ENCODE measurements at places on chromosomes 2 and 18.

GRCh38 chr2:233813236-233814055 lies 35.3 kb downstream of the MROH2A start:
- DNase-seq = no peak

DNA sequence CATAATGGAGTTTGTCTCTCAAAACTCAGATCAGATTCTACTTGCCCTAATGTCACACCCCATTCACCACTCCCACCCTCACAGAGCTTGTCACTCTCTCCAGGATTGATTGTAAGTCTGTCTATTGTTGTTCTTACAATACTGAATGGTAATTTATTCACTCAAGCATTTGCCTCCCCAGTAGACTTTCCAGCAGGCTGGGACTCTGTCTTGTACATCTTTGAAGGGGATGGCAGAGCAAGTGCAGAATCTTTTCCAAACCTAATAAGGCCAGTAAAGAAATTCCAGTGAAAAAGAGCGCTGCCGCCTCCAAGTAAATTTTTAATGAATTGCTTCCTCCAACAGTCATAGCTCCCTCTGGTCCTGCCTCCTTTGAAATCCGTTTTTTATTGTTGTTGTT lies 56.9 kb downstream of the RBM43 start:
- no peak for DNase-seq

DNA sequence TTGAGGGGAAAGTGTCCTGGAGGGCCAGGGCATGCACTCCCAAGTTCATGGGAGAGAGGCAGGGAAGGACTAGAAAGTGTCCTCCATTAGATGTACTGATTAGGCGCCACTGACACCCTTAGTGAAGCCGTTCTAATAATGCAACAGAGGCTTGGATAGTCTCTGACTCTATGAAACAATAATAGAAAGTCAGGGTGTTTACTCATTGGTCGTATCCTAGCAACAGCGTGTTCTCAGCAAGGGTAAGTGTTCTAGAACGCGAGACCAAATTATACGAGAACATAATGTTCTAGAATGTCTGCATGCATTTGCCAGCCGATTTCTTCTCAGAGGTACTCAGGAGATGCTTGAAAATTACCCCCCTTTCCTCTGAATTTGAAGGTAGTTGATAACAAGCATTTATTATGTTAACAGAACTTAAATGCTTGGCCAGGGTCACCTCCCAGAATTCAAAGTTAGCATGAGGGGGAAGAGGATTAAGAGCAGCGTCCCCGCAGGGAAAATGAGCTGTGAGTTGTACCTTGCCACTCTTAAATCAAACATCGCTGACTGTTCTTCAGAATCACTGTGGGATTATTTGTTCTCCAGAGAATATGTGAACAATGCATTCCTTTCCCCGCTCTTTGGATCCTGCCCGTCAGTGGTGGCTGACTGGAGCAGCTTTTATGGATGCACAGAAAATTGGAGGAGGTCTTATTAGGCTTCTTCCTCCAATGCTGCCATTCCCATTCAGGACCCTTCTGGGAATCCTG lies 33.7 kb upstream of the PDIA6 start:
- no peak for DNase-seq

GRCh38 chr2:9980520-9980919 lies 29.0 kb downstream of the GRHL1 start:
- DNase-seq = no peak

GRCh38 chr2:17822445-17823117 lies 6.3 kb downstream of the MSGN1 start:
- DNase-seq = no peak

GRCh38 chr18:24246143-24246542 lies 107.3 kb downstream of the CABYR start:
- DNase-seq = no peak

DNA sequence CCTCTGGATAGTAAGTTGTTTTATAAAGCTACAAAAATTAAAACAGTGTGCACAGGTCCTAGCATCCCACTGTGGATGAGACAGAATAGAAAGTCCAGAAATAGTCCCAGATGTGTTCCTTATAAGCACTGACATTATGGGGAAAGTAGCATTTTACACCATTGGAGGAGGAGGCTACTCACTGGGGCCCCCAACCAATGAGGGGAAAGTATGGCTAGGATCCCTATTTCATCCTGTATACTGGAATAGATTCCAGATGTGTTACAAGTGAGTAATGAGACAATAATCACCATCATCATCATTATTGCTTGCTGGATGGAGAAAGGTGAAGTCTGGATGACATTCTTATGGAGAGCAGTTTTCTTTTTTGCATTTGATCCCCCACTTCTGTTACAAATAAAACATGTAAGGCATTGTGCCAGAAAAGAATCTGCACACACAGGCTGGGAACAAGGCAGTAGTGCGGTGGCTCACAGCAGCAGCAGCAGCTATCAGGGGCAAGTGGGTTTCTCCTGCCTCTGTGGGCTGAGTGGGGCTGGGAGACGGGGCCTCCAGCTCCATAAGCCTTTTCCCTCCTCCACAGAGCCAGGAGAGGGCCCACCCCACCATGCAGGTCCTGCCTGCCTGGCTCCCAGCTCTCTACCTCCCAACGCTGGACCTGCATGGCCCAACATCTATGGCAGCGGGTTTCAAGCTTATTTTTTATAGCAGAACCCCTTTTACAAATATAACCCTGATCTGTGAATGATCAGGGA lies 5.0 kb downstream of the ARID5A start:
- DNase-seq = no peak

- no peak for DNase-seq
Observed at GRCh38 chr2:170455617-170456426, 259.3 kb upstream of the SP5 start.

DNA sequence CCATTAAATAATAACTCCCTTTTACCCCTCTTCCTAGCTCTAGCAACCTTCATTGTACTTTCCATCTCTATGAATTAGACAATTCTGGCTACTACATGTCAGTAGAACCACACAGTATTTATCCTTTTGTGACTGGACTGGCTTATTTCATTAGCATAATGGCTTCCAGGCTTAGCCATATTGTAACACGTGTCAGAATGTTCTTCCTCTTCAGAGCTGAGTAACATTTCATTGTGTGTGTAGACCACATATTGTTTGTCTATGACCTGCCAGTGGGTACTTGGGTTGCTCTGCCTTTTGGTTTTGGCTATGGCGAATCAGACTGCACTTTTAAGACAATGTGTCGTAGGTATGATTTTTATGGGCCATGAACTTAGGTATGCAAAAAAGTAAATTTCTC lies 20.9 kb downstream of the TSN start:
- no peak for DNase-seq

DNA sequence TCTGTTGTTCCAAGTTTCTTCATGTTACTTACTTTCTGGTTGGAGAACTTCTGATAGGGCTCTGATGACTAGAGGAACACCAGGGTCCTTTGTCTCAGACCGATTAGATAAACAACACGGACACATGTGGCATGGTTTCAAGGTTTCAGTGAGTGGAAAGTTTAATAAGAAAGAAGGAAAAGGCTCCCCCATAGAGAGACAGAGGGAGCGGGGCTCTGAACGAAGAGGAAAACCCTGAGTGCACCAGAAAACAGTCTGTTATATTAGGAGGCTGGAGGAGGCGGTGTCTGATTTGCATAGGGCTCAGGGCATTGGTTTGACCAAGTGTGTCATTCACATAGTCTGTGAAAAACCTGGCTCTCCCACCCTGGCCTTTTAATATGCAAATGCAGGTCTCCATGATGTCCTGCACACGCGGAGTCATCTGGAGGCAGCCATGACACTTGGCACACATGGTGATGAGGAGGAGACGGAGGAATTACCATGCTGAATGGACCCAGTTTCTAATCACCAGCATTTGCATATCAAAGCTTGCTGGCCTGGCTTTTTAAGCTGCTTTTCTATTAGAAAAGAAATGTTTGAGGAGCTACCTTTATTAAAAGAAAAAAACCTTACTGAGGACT lies 94.2 kb downstream of the PTPN4 start:
- no peak for DNase-seq

DNA sequence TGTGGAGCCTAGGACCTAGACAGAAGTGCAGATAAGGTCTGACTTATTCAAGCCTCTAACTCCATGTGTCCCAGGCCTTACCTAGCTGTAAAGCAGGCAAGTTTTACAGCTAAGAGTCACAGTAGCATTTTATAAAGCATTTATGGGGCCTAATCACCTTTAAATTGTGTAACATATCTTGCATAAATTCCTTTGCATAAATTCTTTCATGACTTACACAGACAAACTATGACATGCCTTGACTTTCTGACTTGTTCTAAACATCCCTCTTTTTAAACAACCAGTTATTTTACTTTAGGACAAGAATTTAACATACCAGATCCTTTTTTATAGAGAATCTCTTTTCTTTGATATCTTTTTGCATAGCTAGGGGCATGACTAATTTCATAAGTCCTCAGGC lies 1257.8 kb upstream of the NRXN1 start:
- no peak for DNase-seq

DNA sequence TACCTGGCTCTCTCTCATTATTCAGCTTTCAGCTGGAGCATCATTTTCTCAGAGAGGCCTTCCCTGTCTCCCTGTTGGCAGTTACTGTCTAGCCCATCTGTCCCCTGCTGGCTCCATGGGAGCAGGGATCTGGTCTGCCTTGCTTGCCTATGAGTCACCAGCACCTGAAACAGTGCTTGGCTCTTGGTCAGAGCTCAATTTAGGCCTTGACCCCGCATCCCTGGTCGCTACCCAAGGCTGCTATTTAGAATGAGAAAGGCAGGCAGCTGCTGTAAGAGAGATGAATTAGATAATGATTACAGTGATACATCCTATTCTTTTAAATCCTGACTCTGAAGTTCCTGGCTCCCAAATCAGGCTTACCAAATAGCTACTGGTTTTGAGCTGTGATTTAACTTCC lies 32.9 kb downstream of the KCNE4 start:
- no peak for DNase-seq

Data from epithelial cell of prostate (primary cell).